ENCODE measurements at places on chromosomes 7 and 10.

DNA sequence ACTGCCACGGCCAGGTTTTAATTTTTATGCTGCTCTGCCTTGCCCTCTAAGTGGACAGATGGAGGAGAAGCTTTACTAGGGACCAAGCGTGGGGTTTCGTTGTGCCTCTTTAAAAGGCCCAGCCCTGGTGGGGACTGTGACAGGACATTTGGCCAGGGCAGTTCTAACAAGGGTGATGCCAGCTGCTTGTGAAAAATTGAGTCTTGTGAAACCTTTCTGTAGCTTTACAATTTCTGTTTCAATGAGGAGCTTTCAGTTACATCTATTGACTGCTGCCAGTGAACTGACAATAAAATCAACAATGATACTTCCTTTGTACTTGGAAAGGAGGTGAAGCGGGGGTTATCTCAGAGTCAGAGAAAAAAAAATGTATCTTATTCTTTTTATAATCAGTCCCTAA, 233.1 kb upstream of the CSTF2T start:
- no peak for DNase-seq

GRCh38 chr10:73819513-73820093, 8.2 kb upstream of the NDST2 start:
- no peak for DNase-seq

- DNase-seq, result no peak
Observed at GRCh38 chr7:79334334-79334733, 119.1 kb downstream of the MAGI2 start.

- no peak for DNase-seq
Observed at GRCh38 chr7:106548491-106548890, 112.5 kb downstream of the CCDC71L start.

DNA sequence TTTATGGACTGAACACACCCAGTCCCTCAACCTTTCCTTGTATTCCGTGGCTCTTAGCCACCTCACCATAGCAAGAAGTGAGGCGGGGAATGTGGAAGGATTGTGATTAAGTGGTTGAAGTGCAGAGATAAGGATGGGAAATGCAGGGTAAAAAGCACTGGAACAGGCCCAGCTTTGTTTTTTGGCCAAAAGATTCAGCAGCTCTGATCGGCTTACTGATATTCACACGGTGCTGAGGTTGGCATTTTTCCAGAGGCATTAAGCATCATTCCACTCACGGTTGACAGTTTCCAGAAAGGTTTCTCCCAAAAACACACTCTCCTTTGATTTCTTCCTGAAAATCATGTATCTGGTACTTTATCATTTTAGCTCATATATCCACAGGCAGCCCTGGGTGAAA, 544.2 kb downstream of the CNTNAP2 start:
- DNase-seq, result no peak

DNA sequence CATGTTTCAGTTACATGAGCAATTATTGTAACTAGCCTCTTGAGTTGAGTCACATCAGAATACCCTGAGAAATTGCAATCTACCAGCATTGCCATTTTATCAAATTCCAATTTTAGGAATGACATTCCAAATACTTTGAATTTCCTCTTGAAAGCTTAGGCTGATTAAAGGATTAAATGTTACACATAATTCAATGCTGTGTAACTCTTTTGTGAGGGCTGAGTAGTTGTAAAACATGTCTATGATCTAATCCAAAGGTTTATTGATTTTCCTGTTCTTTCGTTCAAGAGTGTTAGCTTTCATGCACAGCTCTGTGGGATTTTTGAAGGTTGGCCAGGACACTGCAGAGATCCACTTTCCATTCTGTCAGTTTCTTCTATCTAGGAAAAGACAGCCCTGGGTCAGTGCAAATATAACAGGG, 193.1 kb downstream of the SORCS1 start:
- DNase-seq, result no peak

DNA sequence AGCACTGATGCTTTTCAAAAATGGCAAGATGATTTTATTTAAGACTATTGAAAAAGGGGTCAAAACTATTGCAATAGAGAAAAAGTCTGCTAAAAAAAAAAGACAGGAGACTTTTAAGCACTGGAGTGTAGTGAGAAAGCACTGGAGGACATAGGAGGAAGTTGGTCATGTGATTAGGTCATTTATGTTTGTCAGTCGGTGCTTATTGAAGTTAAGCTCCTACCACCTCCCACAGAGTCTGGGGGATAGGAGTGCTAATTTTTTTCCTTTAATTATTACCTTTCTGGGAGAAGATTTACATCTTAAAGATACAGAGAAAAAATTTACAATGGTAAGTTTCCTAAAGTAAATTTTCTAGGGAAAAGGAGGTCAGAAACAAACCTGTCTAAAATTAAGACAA, 80.2 kb upstream of the TMEM229A start:
- peak; percentile 45 for DNase-seq

GRCh38 chr10:77313066-77313750, 324.4 kb downstream of the KCNMA1 start:
- no peak for DNase-seq

- no peak for DNase-seq
Observed at GRCh38 chr10:95661818-95662217, 5.3 kb upstream of the ALDH18A1 start.

DNA sequence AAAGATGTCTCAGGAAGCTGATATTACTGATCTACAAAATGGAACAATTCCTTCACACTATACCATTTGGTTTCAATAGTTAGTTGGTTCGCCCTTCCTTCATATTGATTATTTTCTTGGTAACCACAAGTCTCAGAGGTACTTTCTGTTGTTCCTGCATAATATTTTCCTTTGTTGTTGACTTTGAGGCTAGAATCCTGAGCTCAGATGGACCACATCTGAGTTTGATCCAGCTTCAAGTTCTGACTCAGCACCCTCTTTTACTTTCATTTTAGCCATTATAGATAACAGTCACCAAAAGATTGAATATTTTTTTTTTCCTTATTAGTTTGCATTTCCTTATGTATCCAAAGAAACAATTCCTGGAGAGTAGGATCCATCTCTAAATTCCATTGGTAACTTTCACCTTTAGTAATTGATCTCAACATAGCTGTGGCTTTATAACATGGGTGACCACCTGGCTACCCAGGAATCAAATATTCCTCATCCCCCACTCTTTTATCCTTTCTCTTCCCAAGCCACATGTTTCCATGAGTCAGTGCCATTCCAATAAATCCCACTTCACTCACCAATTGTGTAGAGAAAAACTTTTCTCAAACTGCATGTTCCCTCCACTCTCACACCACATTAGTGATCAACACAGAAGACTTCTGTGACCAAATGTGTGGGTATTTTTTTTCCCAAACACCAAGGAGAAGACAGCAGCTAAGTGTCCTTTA, 9.7 kb upstream of the ABCA13 start:
- no peak for DNase-seq

DNA sequence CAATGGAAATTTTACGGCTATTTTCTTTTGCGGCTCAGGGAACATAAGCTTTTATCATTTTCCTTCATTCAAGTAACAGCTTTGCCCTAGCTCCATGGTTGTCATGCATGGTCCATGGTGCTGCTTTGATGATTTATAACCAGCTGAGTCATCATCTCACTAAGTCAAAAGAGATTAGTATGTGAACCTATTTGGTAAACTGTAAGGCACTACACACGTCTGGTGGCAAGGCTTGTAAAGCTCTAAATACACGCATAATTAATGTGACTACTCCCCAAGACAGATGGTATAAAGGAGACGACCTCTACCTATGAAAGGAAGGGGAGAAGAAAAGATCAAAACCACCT, 340.2 kb downstream of the KCNMA1 start:
- DNase-seq, result peak; percentile 61

DNA sequence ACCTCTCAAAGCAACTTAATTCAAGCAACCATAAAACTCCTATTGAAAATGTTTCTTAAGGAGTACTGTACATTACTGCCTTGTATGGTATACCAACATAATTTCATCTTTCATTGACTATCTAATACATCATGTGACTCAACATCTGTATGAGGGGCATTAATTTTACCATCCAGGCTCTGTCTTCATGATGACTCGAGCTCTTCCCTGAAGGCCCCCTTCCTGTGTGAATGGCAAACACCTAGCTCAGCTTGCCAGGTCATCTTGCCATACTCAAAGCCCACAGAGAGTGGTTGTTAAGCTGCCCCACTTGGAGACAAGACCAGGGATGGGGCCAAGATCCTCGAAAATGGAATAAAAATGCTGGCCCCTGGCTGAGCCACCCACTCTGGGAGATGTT, 82.4 kb downstream of the SGMS1 start:
- no peak for DNase-seq

GRCh38 chr7:760006-760405, 32.9 kb upstream of the PRKAR1B start:
- no peak for DNase-seq

GRCh38 chr10:84135836-84136235, 3.5 kb upstream of the GHITM start:
- DNase-seq, result no peak

DNA sequence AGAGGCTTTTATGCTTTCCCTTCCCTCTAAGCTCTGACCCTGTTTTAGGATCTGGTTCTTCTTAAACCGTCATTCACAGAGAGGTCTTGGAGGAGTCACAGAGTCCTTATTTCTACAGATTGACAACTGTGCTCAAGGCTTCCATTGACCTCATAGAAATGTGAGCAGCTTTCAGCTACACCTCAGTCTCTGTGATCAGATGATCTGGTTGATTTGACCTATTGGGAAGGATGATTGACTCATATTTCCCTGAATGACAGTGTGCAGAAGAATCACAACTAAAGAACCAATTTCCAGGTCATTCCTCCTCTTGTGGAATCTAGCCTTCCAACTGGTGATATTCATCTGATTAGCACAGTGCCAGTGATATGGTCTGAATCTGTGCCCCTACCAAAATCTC, 3.4 kb downstream of the CYP3A4 start:
- DNase-seq, result no peak

GRCh38 chr7:116166156-116166555, 44.2 kb upstream of the TES start:
- DNase-seq, result no peak

DNA sequence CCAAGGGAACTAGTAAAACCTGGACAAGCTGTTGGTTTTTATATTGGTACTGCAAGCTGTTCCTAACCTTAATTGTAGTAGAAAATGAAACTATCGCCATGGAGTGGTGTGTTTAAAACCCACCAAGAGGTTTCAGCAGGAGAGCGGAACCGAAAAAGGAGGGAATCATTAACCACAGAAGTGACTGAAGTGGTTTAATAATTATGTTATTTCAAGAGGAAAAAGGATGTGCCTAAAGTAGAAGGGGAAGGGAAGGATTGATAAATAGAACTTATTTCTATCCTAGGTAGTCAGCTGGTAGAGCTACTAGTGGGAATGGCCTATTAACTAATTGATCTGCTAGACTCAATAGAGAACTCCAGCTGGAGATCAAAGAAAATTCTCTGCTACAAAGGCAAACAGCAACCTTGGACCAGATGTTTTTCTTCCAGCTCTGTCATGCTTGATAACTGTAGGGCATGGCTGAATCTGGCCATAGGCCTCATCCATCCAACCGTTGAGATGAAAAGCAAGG, 91.8 kb downstream of the BAMBI start:
- DNase-seq, result peak; percentile 55

GRCh38 chr7:135147341-135147898, 452 bp upstream of the TMEM140 start:
- DNase-seq, result no peak

- DNase-seq, result peak; percentile 64
Observed at GRCh38 chr7:129829737-129830631, 122.8 kb downstream of the UBE2H start.

GRCh38 chr10:77187376-77187999, 450.1 kb downstream of the KCNMA1 start:
- DNase-seq, result no peak

Measured in kidney glomerular epithelial cell (primary cell).